Trophoblast cell (in vitro differentiated cells and primary cell): ENCODE measurements at places on chromosomes 7 and 10.

GRCh38 chr10:35331894-35332640 is 4.2 kb upstream of the CCNY start:
- no peak overlapping the region for H3K4me3 ChIP-seq
- peak overlapping the region; percentile 10 for H3K27ac ChIP-seq
- peak; percentile 69 for DNase-seq
- no peaks in the 10 kb centered on the region for H3K27me3 ChIP-seq
- peaks cover 10% of the 10 kb centered on the region for H3K4me1 ChIP-seq
- H3K36me3 ChIP-seq: peaks cover 4% of the 10 kb centered on the region

DNA sequence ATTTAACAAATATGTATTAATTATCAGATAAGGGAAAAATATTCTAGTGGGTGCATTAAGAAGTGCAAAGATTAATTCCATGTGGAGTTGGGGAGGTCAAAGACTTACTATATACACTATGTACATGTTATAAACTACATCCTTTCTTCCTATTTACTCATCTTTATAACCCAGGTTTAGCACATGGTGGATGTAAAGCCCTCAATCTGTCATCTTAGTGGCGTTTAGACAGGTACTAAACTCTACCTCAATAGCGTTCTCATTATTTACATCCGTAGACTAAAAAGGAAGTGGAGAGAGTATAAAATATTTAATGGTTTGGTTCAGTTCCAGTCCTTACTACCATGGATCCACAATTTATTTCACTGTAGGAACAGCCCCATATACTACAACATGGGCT is 14.8 kb upstream of the CELF2 start:
- no peak for DNase-seq
- H3K4me1 ChIP-seq: no peaks in the 10 kb centered on the region
- no peaks in the 10 kb centered on the region for H3K36me3 ChIP-seq
- no peak overlapping the region for H3K4me3 ChIP-seq
- H3K27ac ChIP-seq: no peak overlapping the region
- no peaks in the 10 kb centered on the region for H3K27me3 ChIP-seq

DNA sequence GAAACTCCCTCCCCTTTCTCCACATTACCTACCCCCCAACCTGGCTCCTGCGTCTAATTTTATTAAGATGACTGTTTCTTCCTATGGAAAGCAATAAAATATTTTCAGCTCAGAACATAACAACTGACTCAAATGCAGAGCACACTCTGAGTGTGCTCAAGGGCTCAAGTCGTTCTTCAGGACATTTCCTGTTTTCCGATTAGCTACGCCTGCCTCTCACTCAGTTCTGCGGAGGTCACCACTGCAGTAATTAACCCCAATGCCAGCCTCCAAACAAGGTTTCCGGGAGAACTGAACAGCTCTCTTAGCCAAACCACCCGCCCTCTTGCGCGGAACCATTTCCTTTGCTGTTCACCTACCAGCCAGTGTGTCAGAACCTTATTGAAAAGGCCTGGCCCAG is 19.3 kb downstream of the MYOF start:
- peak; percentile 46 for DNase-seq
- H3K27ac ChIP-seq: peak overlapping the region; percentile 36
- no peaks in the 10 kb centered on the region for H3K27me3 ChIP-seq
- H3K4me1 ChIP-seq: peaks cover 58% of the 10 kb centered on the region
- no peaks in the 10 kb centered on the region for H3K36me3 ChIP-seq

DNA sequence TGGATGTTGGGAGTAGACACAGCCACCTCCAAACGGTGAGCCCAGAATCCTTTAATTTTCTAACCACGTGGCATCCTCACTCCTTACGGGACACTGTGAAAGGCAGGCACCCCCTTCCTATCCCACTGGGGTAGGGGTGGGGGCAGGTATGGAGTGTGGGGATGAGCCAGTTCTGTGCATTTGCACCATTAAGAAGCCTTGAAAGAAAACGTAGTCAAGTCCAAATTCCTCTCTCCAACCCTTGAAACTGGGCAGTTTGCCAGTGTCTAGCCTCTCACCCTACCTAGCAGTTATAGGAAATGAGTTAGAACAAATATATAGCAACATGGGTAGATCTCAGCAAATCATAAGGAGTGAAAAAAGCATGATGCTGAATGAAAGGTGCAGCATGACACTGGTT is 92.4 kb upstream of the LEP start:
- no peak for DNase-seq
- no peaks in the 10 kb centered on the region for H3K27me3 ChIP-seq
- H3K36me3 ChIP-seq: no peaks in the 10 kb centered on the region
- no peaks in the 10 kb centered on the region for H3K4me1 ChIP-seq

DNA sequence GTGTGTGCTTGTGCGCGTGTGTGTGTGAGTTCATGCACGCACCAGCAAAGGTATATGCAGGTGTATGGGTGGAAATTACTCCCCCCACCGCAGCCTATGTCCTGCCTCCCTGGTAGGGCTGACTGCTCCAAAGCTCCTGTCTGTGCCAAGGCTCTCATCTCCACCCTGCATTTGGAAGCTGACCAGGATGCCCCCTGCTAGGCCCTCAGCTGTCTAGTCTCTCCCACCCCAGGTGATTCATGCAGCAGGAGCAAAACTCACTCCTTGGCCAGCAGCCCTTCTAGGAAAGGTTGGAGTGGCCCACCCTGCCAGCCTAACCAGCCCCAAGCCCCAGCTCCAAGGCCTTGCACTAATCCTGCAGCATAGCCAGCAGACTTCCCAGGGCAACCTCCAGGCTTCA is 148.4 kb downstream of the GRID1 start:
- no peaks in the 10 kb centered on the region for H3K4me1 ChIP-seq
- H3K4me3 ChIP-seq: no peak overlapping the region
- no peaks in the 10 kb centered on the region for H3K36me3 ChIP-seq
- H3K27me3 ChIP-seq: no peaks in the 10 kb centered on the region
- no peak for DNase-seq
